ENCODE measurements at places on chromosomes 16 and 17.

DNA sequence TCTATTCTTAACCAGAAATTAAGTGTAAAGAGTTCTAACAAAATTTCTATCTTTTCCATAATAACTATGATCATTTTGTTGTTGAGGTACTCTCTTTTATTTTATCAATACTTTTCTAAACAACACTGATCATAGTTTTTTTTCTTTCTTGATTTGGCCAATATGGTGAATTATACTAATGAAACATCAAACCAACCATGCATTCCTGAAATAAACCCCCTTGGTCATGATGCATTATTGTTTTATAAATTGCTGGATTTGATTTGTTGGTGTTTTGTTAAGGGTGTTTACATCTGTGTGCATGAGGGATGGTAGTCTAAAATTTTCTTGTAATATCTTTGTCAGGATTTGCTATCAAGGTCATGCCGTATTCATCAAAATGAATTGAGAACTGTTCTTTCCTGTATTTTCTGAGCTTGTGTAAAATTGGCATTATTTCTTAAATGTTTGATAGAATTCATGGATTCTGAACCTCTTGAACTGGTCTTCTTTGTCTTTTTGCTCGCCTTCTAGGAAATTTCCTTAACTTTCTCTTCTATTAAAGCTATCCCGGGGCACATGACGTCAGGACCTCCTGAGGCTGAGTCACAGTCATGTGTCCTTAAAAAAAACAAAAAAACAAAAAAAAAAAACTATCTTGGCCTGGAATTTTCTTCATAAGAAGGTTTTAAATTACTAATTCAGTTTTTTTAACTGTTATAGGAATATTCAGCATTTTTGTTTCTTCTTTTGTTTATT lies 3.9 kb upstream of the TRIM25 start:
- no peak for DNase-seq

DNA sequence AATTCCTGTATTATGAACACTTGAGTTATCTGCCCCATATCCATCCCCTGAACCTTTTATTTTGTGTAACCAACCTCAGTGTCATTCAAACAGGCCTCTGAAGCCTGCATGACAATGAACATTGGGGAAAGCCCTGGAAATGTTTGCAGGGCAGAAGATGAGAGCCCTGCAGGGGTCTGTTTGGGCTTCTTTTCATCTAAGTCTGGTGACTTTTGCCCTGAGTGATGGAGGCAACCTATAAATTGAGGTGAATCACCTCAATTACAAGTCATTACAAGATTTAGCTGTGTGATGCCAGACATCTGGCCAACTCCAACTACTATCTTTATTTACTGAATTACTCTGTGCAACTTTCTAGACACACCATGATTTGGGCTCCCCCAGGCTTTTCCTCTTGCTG lies 189.2 kb downstream of the MAF start:
- DNase-seq = no peak

GRCh38 chr17:45371414-45372324 lies 54.8 kb upstream of the MAP3K14 start:
- DNase-seq = no peak

GRCh38 chr16:88815901-88816589 lies 4.3 kb upstream of the APRT start:
- DNase-seq = peak; percentile 26

DNA sequence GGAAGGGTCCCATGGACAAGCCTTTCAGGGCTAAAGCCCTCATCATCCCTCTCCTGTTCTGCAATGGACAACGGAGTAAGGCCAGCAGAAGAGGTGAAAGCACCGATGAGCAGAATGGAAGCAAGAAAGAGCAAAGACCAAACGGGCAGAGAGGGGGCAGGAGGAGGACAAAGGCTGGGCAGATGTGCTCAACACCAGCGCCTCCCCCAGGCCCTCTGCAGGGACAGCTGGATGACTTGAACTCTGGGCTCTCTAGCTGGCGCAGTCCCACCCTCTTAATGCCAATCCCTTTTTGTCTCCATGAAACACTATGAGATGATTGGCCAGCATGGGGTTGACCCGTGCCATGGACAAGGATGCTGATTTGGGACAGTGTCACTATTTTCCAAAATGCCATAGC lies 22.0 kb downstream of the ACLY start:
- no peak for DNase-seq

DNA sequence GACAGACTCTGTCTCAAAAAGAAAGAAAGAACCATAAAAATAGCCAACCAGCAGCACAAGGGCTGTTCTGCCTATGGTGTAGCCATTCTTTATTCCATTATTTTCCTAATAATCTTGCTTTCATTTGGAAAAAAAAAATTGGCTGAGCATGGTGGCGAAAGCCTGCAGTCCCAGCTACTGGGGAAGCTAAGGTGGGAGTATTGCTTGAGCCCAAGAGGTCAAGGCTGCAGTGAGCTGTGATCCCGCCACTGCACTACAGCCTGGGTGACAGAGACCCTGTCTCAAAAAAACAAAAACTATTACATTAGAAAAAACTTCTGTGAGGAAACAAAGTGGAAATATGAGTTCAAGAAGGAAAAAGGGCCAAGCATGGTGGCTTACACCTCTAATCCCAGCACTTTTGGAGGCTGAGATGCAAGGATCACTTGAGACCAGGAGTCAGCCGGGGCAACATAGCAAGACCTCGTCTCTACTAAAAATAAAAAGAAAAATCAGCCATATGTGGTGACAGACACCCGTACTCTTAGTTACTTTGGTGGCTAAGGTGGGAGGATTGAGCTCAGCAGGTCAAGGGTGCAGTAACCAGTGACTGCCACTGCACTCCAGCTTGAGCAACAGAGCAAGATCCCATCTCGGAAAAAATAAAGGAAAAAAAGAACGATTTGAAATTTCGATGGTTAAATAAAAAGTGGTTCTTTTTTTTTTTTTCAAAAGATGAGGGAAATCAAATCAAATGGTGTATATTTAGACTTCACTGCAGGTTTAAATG lies 2.5 kb downstream of the DCAKD start:
- no peak for DNase-seq
